ENCODE measurements at places on chromosomes 3 and 15. TPM values are rescaled to one million over a fixed set of nuclear protein-coding genes. Genes with fewer than 3 reads are reported as not detected.

- peaks cover 8% of the 10 kb centered on the region for H3K4me1 ChIP-seq
- H3K27me3 ChIP-seq: no peaks in the 10 kb centered on the region
- H3K36me3 ChIP-seq: no peaks in the 10 kb centered on the region
- H3K4me3 ChIP-seq: no peak overlapping the region
- H3K27ac ChIP-seq: no peak overlapping the region
Observed at GRCh38 chr3:189360291-189360690, 188.5 kb downstream of the TPRG1 start.

The ARL13B gene
- total RNA-seq: 9.6 TPM

GRCh38 chr3:67655364-67656121 lies 1.1 kb upstream of the SUCLG2 start:
- H3K27ac ChIP-seq: peak overlapping the region; percentile 86
- H3K4me1 ChIP-seq: peaks cover 39% of the 10 kb centered on the region
- H3K36me3 ChIP-seq: peaks cover 5% of the 10 kb centered on the region
- peak; percentile 83 for DNase-seq

The MKRN3 gene
- 5.7 TPM for total RNA-seq

The SNTN gene
- not detected for total RNA-seq

DNA sequence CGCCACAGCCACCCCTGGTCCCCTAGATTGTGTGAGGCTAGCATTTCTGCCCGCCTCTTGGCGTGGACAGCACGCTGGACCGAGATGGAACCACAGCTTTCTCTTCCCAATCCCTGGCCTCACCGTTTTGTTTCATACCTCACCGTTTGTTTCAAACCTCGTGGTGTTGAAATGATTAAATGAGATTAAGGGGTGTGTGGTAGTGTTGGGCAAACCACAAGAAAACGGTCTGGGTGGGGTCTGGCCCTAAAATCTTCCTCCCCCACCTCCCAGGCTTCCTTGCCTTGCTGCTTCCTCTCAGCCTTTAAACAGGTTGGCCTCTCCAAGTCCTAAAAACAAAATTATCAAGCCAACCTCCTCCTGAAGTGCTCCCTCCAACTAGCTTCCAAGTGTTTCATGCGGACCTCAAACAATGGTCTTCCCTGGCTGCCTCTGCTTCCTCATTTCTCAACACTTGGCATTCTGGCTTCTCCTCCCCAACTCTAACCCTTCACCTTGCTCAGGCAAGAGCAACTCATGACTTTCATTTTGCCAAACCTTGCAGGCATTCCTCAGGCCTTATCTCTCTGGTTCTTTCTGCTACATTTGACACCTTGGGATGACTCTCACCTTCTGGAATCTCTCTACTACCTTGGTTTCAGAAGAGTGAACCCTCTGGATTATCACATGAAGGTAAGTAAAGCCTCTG lies 1.4 kb upstream of the ATP13A3 start:
- peaks cover 34% of the 10 kb centered on the region for H3K4me1 ChIP-seq
- peak overlapping the region; percentile 94 for H3K4me3 ChIP-seq
- H3K27me3 ChIP-seq: no peaks in the 10 kb centered on the region
- DNase-seq: no peak
- no peaks in the 10 kb centered on the region for H3K36me3 ChIP-seq
- H3K27ac ChIP-seq: peak overlapping the region; percentile 81

The EEFSEC gene
- total RNA-seq: 18.4 TPM

GRCh38 chr3:181265750-181266333 lies 276.3 kb upstream of the DNAJC19 start:
- H3K27me3 ChIP-seq: peaks cover 11% of the 10 kb centered on the region
- H3K4me3 ChIP-seq: peak overlapping the region; percentile 76
- H3K4me1 ChIP-seq: peaks cover 2% of the 10 kb centered on the region
- DNase-seq: no peak
- peak overlapping the region; percentile 30 for H3K27ac ChIP-seq
- H3K36me3 ChIP-seq: no peaks in the 10 kb centered on the region

DNA sequence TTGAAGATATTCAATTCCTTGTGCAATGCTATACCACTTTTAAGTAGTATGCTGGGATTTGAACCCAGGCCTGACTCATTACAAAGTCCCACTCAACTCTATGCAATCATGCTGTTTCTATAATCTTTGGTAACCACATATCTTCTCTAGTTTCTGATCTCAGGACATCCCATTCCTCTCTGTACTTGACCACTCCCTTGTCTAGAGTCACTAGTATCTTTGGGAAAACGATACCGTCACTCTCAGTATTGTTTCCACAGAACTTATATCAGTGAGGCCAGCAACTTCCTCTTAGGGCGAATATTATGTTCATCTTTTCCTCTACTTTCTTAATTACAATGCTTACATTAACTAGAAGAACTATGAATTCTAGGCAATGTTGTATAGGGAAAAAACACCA lies 137.3 kb upstream of the TSPAN3 start:
- peaks cover 6% of the 10 kb centered on the region for H3K36me3 ChIP-seq
- no peak for DNase-seq
- H3K4me3 ChIP-seq: no peak overlapping the region
- no peaks in the 10 kb centered on the region for H3K4me1 ChIP-seq
- H3K27ac ChIP-seq: no peak overlapping the region

DNA sequence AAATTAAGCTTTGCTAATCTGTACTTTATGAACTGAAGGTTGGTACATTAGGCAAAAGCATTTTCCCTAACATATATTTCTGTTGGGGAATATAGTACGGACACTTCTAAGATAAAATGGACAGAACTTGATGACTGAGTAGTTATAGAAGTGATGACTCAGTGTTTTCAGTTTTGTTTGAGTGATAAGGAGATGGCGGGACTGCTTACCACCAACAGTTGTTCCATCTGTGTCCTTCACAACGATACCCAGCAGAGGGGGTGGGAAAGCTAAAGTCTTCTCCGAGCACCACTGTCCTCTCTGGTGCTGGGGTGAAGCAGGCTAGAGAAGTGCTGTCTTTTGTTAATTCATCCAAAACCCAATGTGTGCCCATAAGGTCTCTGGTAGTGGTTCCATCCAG lies 195.8 kb downstream of the CD47 start:
- no peak for DNase-seq
- peaks cover 20% of the 10 kb centered on the region for H3K27me3 ChIP-seq
- H3K4me1 ChIP-seq: no peaks in the 10 kb centered on the region
- no peak overlapping the region for H3K4me3 ChIP-seq
- H3K36me3 ChIP-seq: no peaks in the 10 kb centered on the region

The MYO1E gene
- 4.8 TPM for total RNA-seq

DNA sequence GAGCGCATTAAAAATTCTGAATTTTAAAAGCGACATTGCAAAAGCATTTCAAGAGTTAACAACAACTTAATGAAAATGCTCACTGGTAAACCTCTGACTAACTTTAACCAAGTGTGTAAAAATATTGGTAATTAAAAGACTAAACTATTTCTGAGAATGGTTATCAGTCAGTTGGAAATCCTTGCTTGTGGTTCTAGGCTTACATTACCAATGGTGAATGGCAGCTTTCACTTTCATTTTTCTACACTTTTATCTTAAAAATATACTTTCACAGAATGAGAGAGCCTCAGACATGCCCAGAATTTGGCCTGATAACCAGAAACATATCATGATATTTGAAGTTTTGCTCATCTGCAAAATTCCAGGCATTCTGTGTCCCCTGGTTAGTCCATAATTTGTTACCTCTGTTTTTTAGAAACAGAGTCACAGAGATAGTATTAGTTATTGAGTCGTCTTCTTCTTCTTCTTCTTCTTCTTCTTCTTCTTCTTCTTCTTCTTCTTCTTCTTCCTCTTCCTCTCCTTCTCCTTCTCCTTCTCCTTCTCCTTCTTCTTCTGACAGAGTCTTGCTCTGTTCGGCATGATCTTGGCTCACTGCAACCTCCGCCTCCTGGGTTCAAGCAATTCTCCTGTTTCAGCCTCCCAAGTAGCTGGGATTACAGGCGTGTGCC lies 5.5 kb upstream of the RNF111 start:
- DNase-seq: peak; percentile 28
- peak overlapping the region; percentile 84 for H3K27ac ChIP-seq
- no peaks in the 10 kb centered on the region for H3K36me3 ChIP-seq
- H3K4me1 ChIP-seq: peaks cover 22% of the 10 kb centered on the region
- no peaks in the 10 kb centered on the region for H3K27me3 ChIP-seq

DNA sequence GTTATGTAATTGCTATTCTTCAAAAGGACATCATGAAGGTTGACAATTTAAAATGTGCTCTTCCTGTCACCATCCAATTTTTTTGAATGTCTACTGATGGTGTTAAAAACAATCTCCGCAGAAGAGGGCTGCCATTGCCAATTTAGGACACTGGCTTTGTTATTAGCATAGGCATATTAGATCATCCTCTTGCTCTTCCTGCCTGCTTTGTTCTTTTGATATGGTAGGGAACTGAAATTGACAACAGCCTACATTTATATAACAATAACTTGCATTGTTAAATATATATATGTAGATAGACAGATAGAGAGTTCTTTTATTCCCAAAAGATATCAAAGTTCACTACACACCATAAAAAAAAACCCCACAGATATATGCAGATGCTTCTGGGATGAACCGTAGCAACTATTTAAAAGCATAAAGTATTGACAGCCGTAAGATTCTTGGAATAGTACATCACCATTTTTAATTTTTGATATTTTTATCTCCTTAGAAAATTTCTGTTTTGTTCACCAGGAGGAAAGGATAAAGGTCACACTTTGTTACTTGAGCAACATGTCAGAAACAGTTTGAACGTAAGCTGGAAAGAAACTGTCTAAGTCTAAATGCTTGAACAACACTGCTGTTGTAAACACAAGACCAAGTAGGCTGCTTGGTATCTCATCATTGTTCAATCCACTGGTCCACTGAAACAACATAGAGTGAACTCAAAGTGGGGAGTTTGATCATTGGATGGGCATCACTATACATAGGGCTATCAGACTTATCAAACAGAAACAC lies 66.5 kb downstream of the MDFIC2 start:
- H3K4me3 ChIP-seq: no peak overlapping the region
- H3K27me3 ChIP-seq: peaks cover 9% of the 10 kb centered on the region
- H3K4me1 ChIP-seq: no peaks in the 10 kb centered on the region
- no peak for DNase-seq

DNA sequence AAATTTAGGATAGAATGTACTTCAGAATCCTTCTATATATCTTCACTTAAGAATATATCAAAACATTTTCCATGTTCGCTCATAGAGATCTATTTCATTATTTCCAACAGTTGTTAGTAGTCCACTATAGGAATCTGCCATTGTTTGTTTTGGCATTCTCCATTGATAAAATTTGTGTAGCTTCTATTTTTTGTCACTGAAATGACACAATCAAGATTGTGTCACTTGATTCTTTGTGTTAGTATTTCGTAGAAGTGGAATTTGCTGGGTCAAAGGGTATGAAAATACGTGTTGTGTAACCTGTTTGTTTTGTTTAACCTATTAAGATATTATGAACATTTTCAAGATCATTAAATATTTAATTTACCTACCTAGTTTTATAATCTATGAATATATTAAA lies 15.9 kb upstream of the GPR156 start:
- no peaks in the 10 kb centered on the region for H3K36me3 ChIP-seq
- H3K4me1 ChIP-seq: no peaks in the 10 kb centered on the region
- H3K27me3 ChIP-seq: peaks cover 12% of the 10 kb centered on the region
- no peak overlapping the region for H3K27ac ChIP-seq
- no peak overlapping the region for H3K4me3 ChIP-seq

DNA sequence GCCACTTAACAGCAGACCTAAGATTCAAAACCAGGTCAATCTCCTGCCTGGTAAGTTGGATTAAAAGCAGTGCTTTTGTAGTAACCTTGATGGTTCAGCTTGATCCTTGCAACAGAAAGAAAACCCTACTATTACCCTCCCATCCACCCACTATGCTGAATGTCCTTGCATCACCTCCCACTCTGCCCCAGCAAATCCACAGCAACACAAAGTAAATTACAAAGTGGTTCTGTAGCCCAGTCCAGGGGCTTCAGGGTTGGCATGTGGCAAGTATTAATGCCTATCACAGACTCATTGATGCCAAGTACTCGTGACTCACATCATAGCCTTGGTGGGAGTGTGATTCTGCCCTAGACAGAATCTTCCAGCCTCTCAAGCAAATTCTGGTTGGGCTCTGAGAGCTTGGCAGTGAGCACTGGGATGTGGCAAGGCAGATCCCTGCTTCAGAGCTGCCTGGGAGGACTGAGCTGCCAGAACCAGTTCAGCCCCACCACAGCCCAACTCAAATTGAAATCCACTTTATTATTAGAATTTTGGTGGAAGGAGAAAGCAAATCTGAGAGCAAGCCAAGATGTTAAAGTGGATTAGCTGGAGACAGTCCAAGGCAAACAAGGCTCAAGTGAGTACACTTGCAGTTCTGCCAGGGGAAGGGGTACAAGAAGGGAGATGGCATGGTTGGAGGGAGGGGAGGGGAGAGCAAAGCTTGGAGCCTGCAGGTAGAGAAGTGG lies 225.8 kb upstream of the UMPS start:
- DNase-seq: no peak
- no peak overlapping the region for H3K27ac ChIP-seq
- no peak overlapping the region for H3K4me3 ChIP-seq
- peaks cover 13% of the 10 kb centered on the region for H3K27me3 ChIP-seq
- H3K36me3 ChIP-seq: no peaks in the 10 kb centered on the region
- H3K4me1 ChIP-seq: no peaks in the 10 kb centered on the region

GRCh38 chr15:75067123-75067830 lies 43.9 kb downstream of the PPCDC start:
- peaks cover 17% of the 10 kb centered on the region for H3K4me1 ChIP-seq
- no peak for DNase-seq
- H3K27ac ChIP-seq: no peak overlapping the region
- peaks cover 21% of the 10 kb centered on the region for H3K27me3 ChIP-seq
- no peaks in the 10 kb centered on the region for H3K36me3 ChIP-seq
- no peak overlapping the region for H3K4me3 ChIP-seq

The RTP4 gene
- 6.4 TPM for total RNA-seq

GRCh38 chr3:16402451-16402850 lies 111.0 kb downstream of the RFTN1 start:
- H3K4me3 ChIP-seq: no peak overlapping the region
- DNase-seq: no peak
- H3K27me3 ChIP-seq: no peaks in the 10 kb centered on the region

The CD96 gene
- total RNA-seq: 316 TPM

GRCh38 chr3:24365168-24365567 lies 129.5 kb downstream of the THRB start:
- no peaks in the 10 kb centered on the region for H3K4me1 ChIP-seq
- no peak overlapping the region for H3K4me3 ChIP-seq
- DNase-seq: no peak
- no peaks in the 10 kb centered on the region for H3K27me3 ChIP-seq

DNA sequence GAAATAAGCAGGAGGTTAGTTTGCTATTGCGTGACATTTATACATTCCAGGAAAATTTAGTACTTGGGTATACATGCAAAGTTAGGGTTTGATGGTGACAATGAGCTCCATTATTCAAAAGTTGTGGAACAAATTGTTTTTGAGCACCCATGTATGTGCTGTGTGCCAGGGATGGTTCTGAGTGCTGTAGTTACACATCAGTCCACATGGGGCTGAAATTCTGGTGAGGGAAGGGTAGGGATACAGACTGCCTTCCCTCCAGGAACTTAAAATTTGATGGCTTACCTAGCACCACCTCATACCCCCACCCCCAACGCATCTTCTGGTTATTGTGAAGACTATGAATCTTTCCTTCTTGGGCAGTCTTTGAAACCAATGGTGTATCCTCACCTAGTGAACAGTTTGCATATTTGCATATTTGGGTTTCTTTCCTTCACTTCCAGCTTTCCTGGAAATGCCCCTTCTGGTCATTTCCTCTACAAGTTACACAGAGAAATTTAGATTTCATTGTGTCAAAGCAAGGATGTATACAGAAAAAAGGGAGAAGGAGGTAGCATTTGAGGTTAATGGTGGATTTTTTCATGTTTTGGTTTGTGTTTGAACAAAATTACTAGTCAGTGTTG lies 222.0 kb upstream of the IL12A start:
- H3K27me3 ChIP-seq: peaks cover 49% of the 10 kb centered on the region
- H3K27ac ChIP-seq: no peak overlapping the region
- H3K36me3 ChIP-seq: peaks cover 1% of the 10 kb centered on the region
- H3K4me3 ChIP-seq: no peak overlapping the region
- no peak for DNase-seq

The CAMK2N2 gene
- not detected for total RNA-seq
